ENCODE measurements at places on chromosomes 4 and X. TPM values are rescaled to one million over a fixed set of nuclear protein-coding genes. Genes with fewer than 3 reads are reported as not detected.

The CTAG1B gene
- total RNA-seq: not detected

The ADH1B gene
- not detected for total RNA-seq

The PLK4 gene
- 31.9 TPM for total RNA-seq

The ASB12 gene
- 0.14 TPM for total RNA-seq

The EXOC1L gene
- not detected for total RNA-seq

The PRR32 gene
- not detected for total RNA-seq

The MAGEA2 gene
- total RNA-seq: not detected

The HADH gene
- 16.2 TPM for total RNA-seq

The FHIP1A gene
- 0.80 TPM for total RNA-seq

The INTS12 gene
- 22.7 TPM for total RNA-seq

The MTCP1 gene
- total RNA-seq: 2.3 TPM

The ZNF157 gene
- total RNA-seq: under 0.01 TPM

The MAGEA10 gene
- total RNA-seq: not detected

The RHOH gene
- total RNA-seq: not detected

The ZFP42 gene
- total RNA-seq: 0.07 TPM

The HSFX3 gene
- total RNA-seq: not detected

The ZNF711 gene
- 4.0 TPM for total RNA-seq

The DGKK gene
- total RNA-seq: not detected

The CPLX1 gene
- total RNA-seq: 0.13 TPM

The ATP1B4 gene
- total RNA-seq: not detected

The NSUN7 gene
- under 0.01 TPM for total RNA-seq

The FGF5 gene
- total RNA-seq: 0.86 TPM

The CT83 gene
- total RNA-seq: not detected

The KLHL34 gene
- total RNA-seq: not detected

The F8A2 gene
- not detected for total RNA-seq

The VCX gene
- total RNA-seq: not detected

The BEX5 gene
- total RNA-seq: not detected

The MAGEC3 gene
- total RNA-seq: not detected

The GAGE1 gene
- not detected for total RNA-seq

The GYPA gene
- total RNA-seq: not detected

The ZBTB49 gene
- 12.4 TPM for total RNA-seq

The LANCL3 gene
- 0.93 TPM for total RNA-seq

The IQCM gene
- total RNA-seq: not detected

The CLNK gene
- total RNA-seq: not detected

The PPBP gene
- not detected for total RNA-seq

The NDST3 gene
- total RNA-seq: not detected

The OPHN1 gene
- 7.6 TPM for total RNA-seq

The SMIM10L2A gene
- total RNA-seq: 0.53 TPM

The SSX4B gene
- total RNA-seq: not detected

The RPS6KA6 gene
- 0.40 TPM for total RNA-seq

The FREM3 gene
- total RNA-seq: not detected
